Activated CD4-positive, alpha-beta T cell treated with anti-CD3 and anti-CD28 coated beads, Interleukin-2, amount 10 ng/mL, durations not matched to agents 24 days and 14 days (primary cell): ENCODE measurements at places on chromosomes 3 and 15. TPM values are rescaled to one million over a fixed set of nuclear protein-coding genes. Genes with fewer than 3 reads are reported as not detected.

Gene CNTN3
- not detected in 2 replicates for total RNA-seq

Gene VIPR1
- 0.68 and 0.80 TPM in 2 replicates for total RNA-seq

- DNase-seq = no peak
Measured at GRCh38 chr3:72381584-72381983, 466.7 kb downstream of the SHQ1 start.

GRCh38 chr15:99109555-99110021 lies 4.7 kb downstream of the SYNM start:
- DNase-seq = no peak

DNA sequence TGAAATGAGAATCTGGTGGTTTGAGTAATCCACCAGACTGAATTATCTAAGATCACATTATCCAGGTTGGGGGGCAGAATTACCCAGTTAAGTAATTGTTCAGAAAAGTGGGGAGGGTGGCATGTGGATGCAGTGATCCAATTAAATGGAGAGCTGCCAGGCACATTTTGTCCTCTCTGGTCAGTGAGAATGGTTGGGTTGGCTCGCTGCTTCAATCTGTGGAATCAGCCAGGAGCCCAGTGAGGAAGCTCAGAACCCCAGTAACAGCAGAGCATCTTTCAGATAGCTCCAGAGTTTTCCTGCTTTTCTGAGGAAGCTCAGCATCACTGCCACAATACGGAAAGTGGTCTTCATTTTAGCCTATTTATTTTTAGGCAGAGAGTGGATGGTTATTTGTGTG lies 6.4 kb upstream of the EXOG start:
- DNase-seq = no peak

Gene DALRD3
- total RNA-seq = 31.5 and 36.6 TPM in 2 replicates

- DNase-seq = peak; percentile 83
Measured at GRCh38 chr15:70259028-70259424, 161.3 kb upstream of the TLE3 start.

Gene PARP16
- total RNA-seq = 11.7 TPM in 2 replicates

Gene RTP3
- total RNA-seq = not detected in 2 replicates

Gene FEZF2
- total RNA-seq = not detected in 2 replicates

GRCh38 chr3:155948476-155948875 lies 78.0 kb downstream of the GMPS start:
- DNase-seq = no peak

- DNase-seq = no peak
Measured at GRCh38 chr15:91228890-91229289, 128.8 kb downstream of the SV2B start.

Gene GMNC
- not detected in 2 replicates for total RNA-seq

DNA sequence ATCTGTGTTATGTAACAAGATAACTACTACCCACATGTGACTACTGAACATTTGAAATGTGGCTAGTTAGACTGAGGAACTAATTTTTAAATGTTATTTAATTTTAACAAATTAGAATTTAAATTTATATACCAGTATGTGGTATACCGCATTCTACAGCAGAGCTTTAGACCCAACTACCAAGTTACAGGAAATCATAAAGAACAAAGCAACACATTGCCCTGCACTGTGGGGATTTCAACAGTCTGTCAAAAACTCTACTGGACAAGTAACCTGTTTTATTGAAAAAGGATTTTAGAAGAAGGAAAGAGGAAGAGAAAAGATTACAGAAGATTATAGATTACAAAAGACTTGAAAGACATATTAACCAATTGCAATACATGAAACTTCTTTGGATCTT lies 64.9 kb downstream of the DPH6 start:
- DNase-seq = no peak

Gene CACNA1D
- total RNA-seq = 0.62 and 0.77 TPM in 2 replicates

- DNase-seq = no peak
Measured at GRCh38 chr3:30754426-30754825, 140.0 kb downstream of the GADL1 start.

Gene GPR62
- not detected in 2 replicates for total RNA-seq

DNA sequence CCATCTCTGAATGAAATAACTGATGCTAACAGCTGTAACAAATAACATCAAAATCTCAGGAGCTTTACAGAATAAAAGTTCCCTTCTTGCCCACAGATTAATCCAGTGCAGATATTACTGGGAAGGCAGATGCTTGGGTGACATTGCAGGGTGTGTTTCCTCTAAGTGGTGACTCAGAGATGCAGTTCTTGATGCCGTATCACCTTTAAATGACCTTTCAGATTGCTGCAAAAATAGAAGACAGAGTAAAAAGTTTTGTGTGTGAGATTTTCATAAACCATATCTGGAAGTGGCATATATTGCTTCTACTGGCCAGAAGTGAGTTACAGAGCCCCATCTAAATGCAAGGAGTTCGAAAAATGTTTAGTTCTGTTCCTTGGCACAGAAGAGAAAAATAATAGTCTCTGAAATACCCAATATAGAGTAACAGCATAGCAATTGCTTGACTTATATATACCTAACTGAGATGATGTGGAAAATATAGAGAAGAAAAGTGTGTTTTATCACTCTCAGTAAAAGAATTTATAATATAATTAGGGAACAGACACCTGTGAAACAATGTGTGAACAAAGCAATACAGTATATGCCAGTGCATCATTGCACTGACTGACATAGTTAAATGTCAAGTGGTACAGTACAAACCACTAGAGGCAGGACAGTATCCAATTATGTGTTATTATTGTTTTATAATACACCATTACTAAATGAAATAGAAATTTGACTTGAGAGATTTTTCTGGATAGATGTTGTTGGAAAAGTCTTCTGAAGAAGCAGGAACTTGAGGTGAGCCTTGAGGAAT lies 430.7 kb upstream of the CBLB start:
- DNase-seq = peak; percentile 69

- DNase-seq = no peak
Measured at GRCh38 chr3:81307221-81307620, 454.2 kb downstream of the GBE1 start.

Gene AHSG
- total RNA-seq = not detected in 2 replicates

Gene NR1I2
- 0.16 and 0.17 TPM in 2 replicates for total RNA-seq

GRCh38 chr3:136942803-136943202 lies 15.0 kb upstream of the IL20RB start:
- DNase-seq = no peak

- DNase-seq = peak; percentile 52
Measured at GRCh38 chr3:39295184-39295775, 15.4 kb upstream of the CX3CR1 start.

- no peak for DNase-seq
Measured at GRCh38 chr3:97823046-97824004, 1.5 kb downstream of the CRYBG3 start.

DNA sequence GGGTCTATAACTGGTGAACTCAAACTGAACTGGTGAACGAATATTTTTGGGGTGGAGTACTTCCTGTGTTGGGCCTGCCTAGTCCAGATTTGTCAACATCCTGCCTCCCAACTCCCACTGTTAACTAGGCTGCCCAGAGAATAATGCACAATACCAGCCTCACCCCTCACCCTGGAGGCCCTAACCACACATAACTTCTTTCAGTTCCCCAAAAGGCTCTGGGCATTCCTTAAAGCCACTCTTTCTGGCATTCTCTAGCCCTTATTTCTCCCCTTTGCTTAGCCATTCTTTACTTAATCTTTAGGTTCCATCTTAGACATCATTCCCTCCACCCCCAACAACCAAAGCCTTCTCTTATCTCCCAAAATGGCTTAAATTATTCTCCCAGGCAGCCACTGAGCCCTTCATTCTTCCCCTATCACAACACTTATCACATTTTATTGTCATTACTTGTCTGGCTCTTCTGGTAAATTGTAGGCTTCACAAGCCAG lies 9.1 kb upstream of the SEC11A start:
- DNase-seq = peak; percentile 80

Gene MINAR1
- total RNA-seq = 0.64 and 0.65 TPM in 2 replicates
